ENCODE measurements at places on chromosomes 12 and 14. TPM values are rescaled to one million over a fixed set of nuclear protein-coding genes. Genes with fewer than 3 reads are reported as not detected.

Gene SIX4
- 7.3 TPM for polyA plus RNA-seq

Gene CCDC175
- 0.21 TPM for polyA plus RNA-seq

Gene NKX2-1
- polyA plus RNA-seq: not detected

DNA sequence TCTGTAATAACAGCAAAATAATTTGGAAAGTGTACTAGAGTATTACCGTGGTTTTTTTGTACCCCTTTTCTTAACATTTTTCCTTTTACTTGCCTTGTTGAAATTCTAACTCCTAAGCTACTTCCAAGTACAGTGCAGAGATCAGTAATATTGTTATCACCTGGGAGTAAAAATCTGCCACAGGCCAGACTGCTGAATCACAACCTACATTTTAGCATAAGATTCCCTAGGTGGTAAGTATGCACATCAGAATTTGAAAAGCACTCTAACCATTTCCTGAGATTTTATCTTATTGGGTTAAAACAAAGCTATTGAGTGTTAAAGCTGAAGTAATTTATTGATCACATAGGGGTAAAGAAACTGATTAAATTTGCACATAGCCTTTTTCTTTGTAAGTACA is 55.2 kb upstream of the KCNH3 start:
- DNase-seq: no peak

GRCh38 chr14:47590767-47591495 is 84.5 kb downstream of the MDGA2 start:
- no peak for DNase-seq

DNA sequence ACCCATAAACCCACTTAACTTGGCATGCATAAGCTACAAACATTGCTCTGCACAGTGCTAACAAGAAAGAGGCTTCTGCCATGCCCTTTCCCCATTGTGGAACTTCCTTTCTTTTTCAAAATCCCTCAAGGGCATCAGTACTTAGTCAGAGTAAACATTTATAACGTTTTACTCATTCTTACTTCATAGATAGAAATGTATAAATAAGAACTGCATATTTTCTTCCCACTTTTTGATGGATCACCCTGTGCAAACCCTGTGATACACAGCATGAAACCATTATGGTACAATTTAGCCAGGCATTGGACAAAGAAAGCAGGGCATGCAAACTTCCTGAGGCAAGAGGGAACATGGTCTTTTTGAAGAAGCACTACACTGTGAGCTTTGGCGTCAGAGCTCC is 113.8 kb upstream of the FOXG1 start:
- no peak for DNase-seq

DNA sequence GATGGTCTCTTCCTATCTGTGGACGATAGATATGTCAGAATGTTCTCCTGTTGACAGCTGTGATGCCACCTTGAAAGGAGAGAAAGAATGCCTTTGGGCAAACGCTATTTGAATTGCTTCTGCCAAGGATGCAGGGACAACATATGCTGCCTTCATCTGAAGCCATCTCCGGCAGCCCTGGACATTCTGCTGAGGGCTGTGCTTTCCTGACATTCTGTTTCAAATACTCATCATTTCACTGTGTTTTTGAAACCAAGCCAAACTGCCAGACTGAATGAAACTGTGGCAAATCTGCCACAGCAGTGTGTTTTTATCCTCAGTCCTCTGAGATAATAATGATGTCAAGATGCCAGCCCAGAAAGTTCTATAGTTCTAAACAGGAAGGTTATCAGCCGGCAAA is 85.8 kb upstream of the BCAT1 start:
- DNase-seq: no peak

DNA sequence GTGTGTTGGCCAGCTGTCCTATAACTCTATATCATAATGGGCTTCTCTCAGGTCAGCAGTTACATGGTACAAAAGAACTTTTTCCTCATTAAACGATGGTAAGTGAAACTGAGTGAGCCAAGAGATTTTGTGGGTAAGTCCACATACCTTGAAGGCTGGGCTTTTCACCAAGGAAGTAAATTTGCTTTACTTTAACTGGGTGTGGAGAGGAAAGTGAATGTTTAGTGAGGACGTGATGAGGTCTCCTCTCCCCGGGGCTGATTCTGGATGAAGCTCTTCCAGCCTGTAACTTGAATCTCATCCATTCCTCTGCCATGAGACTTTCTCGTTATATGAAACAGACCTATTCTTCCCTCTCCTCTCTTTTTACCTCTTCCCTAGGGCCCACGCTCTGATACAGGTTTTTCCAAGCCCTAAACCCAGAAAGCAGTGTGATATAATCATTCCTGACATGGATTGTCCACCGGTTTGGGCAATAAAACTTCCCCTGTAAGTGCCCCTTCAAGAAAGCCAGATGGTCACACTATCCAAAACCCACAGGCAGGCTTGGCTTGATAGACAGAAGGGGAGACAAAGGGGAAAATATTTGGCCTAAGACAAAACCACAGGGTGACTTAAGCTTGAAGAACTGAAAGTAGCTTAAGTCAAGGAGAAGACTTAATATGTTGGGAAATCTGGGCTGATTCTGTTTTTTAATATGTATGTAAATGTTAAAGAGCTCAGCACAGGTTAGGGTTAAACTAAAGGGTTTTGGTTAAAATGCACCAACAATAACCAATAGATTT is 50.3 kb downstream of the CIT start:
- DNase-seq: no peak

- DNase-seq: peak; percentile 39
Observed at GRCh38 chr12:31322801-31323207, 3.1 kb downstream of the SINHCAF start.

- DNase-seq: no peak
Observed at GRCh38 chr14:96790186-96790585, 7.0 kb upstream of the VRK1 start.

DNA sequence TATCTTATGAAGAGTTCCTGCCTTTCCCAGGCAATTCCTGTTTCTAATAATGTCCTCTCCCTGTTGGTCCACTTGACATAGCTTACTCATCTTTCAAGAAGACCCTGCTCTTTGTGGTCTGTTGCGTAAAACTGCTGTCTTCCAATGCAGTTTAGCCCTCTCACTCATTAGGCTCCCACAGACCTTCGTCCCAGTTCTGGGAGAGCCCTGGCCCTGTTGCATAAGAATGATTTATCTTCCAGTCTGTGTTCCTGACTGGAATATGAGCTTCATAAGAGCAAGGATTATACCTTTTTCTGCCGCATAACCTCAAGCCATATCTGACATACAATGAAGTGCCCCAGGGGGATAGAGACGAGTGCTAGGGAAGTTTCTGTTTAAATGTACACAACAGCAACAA is 365.9 kb upstream of the NOVA1 start:
- no peak for DNase-seq

- no peak for DNase-seq
Observed at GRCh38 chr12:38817942-38818341, 87.4 kb downstream of the CPNE8 start.

DNA sequence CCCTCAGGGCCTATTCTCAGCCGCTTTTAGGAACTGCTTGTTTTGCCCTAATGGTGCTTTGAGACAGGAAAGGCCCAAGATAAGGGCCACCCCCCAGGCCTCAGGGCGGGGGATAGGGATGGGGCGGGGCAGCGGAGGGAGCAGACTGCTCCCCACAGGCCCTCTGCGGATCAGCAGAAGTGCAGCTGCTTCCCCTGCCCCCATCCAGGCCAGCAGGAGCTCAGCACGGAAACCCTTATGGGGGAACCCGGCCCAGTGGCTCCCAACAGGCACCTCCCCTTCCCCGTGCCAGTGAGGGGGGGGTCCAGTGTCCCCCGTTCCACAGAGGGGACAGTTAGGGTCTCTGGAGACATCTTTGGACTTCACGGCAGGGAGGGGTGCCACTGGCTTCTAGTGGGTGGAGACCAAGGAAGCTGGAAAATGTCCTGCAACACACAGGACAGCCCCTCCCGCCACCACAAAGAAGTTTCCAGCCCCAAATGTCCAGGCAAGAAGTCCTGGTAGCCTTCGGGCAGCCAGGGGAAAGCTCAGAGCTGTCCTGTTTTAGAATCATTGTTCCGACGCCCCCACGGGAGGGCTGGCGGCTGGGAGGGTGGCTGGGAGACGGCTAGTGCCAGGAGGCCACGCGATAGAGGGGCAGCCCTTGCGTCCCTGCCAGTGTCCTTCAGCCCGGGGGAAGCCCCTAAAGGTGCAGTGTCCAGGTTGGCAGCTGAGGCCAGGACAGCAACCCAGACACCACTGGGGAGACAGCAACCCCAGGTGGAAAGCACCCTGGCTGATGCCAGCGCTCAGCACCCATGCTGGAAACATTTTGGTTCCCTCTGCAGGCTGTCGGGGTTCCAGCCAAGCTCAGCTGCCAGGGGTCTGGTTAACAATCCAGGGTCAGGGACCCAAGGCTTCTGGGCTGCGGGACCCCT is 10.4 kb upstream of the GPR132 start:
- DNase-seq: no peak

- no peak for DNase-seq
Observed at GRCh38 chr14:55968741-55969140, 149.5 kb upstream of the PELI2 start.

- no peak for DNase-seq
Observed at GRCh38 chr12:46458500-46459102, 86.0 kb upstream of the SLC38A2 start.

DNA sequence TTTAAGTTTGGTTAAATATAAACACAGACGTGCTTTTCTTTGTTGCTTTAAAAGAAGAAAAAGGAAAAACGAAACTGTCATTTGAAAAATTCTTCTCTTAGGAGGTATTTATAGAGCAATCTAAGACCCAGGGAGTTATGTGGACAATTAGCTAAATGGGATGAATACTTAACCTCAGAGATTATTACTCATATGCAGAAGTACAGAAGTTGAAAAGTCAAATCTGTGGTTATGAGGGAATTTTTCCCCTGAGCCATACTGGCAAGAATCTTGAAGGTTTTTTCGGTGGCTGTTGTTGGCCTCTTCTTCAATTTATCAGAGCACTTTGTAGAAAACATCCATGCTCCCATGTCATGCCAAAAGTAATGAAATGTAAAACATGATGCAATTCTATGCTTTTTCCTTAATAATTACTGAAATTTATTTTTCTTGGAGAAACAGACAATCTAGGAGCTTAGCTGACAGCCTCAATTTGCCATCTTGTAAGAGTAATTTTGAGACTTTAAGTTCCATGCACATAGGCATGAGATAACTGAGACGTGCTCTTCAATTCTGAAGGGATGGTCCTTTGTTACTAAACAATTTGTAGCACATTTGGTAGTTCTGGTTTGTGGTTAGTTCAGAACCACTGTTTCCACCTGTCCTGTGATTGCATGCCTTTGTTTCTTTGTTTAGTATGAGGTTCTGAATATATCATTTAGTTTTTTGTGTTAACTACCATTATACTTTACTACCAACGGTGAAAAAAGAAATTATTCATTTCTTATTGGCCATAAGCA is 126.6 kb downstream of the BCAT1 start:
- no peak for DNase-seq

- no peak for DNase-seq
Observed at GRCh38 chr14:99143793-99144192, 128.2 kb downstream of the BCL11B start.

Data from right renal cortex interstitium (tissue), 3 donors.